ENCODE measurements at places on chromosomes 16 and 17.

- no peak for DNase-seq
Measured at GRCh38 chr16:89499767-89500166, 8.4 kb upstream of the SPG7 start.

GRCh38 chr16:89119661-89120141 is 26.0 kb downstream of the ACSF3 start:
- DNase-seq = no peak

- DNase-seq = no peak
Measured at GRCh38 chr16:17925761-17926160, 410.8 kb downstream of the NPIPA8 start.

GRCh38 chr17:42362245-42362961 is 25.8 kb downstream of the STAT3 start:
- DNase-seq = no peak

DNA sequence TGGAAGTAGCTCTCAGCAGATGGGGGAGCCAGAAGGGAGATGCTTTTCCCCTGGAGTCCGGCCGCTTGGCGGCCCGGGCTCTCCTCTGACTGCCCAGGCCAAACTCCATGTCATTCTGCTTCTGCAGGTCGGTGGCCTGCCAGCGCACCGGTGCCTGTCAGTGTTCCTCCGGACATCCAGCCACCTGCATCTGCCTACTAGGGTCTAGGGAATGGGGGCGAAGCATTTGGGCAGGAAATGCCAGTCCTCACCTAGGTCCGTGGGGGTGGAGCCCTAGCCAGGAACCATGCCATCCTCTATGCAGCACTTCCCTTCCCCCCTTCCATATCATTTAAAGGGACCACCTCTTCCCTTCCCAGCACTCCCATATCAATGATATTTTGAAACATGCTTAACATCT is 34.2 kb downstream of the GJC1 start:
- no peak for DNase-seq

GRCh38 chr17:44745301-44745700 is 13.5 kb upstream of the ADAM11 start:
- no peak for DNase-seq
